Stimulated activated CD4-positive, alpha-beta T cell treated with anti-CD3 and anti-CD28 coated beads, TNF-alpha, amount 100 ng/mL, for 48 hours (primary cell): ENCODE measurements at places on chromosomes 3 and 15.
A peak's percentile ranks its signal among the peaks of the same experiment; 100 is the strongest.

DNA sequence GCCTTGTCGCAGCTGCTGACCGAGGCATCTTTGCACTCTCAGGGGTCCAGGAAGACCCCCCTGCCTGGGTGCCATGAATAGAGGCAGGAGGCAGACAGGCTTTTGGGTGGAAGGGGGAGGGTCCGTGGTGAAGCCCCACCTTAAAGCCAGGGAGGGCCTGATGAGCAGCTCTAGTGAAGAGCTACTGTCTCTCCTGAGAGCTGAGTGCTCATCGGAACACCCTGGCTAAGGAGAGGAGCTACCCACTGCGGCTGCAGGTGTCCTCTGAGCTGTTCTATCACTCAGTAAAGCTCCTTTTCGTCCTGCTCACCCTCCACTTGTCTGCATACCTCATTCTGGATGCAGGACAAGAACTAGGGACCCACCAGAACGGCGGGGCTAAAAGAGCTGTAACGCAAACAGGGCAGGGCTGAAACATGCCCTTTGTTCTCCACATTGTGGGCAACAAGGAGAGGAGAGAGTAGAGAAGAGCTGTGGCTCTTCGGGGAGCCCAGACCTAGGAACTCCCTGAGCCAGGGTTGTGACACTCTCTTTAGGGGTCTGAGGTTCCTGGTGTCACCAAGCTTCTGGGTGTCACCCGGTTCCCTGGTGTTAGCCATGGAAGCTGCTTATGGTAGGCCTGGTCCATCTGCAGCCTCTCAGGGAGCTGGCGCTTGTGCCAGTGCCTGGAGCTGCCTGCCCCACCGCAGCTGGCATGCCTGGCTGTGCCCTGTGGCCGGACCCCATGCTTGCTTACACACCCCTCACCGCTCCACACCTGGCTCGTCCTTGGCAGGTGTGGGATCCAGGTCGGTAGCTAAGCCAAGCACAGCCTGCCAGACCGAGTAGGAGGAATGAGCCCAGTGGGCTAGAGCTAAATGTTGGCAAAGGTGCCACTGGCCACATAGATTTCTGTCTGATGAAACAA lies 26.2 kb upstream of the TFG start:
- no peak for DNase-seq

- peak; percentile 73 for DNase-seq
Observed at GRCh38 chr3:72338942-72339669, 509.1 kb downstream of the SHQ1 start.

DNA sequence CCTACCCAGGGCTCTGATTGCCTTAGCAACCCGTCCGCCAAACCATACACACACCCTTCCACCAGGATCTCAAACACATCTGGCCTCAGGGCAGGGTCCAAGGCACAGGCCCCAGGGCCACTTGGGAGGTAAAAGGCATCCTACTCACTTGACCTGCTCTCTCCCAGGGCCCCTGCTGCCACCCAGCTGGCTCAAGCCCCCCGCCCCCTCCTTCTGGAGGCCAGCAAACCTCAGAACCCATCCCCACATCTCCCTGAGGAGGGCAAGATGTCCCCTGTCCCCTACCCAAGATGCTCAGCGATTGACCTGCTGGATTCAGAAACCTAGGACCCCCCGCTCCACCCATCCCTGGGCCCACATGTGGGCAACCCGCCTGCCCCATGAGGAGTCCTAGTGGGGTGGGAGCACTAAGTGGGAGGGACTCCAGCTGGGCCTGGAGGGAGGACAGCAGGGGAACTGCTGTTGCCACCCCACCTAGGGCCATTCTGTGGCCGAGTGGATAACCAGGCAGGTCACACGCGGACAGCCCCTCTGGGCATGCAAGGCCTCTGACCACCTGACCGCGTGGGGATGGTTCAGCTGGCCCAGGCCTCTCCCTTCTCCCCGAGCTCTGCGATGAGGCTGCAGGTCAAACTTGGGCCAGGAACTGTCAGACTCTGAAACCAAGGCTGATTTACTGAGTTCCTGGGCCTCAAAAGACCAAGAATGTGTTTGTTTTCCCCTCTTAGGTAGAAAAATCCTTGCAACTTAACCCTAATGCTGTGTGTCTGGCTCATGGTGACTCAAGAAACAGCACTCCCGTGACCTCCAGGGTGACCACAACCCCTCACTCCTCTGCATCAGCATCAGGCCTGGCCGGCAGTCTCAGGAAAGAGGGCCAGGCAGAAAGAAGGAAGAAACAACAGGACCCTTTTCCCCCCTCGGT lies 4.2 kb downstream of the MFGE8 start:
- DNase-seq = no peak

DNA sequence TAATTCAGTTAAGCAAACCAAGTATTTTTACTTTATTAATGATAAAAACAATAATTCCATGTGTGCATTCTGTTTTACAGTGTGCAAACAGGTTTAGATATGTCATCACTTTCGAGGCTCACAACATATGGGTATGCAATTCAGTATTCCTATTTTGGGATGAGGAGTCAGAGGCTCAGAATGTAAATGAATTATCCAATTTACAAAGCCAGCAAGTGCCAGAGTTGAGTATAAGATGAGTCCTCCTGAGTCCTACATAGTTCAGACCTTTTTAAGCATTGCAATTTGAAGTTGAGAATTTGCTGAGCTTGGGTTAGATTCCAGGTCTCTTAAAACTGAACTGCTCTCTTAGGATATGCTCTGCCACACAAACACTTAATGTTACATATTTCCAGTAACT lies 424.2 kb upstream of the ROBO2 start:
- no peak for DNase-seq

DNA sequence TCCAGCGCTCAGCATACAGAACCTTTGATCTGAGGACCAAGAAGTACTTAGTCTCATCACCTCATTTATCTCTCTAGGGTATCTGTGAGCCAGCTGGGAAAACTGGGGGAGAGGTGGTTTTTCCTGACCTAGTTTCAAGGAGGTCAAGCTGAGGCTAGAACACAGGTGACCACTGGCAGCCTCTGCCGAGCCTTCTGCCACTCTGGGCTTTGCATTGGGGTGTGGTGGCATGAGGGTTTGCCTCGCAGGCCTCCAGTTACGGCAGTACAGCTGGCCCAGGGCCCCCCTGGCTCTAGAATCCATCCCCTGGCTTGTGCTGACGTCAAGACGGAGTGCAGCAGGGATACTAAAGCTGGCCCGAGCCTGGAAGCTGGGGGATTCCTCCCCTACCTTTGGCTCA lies 34.7 kb upstream of the CDCP1 start:
- no peak for DNase-seq

DNA sequence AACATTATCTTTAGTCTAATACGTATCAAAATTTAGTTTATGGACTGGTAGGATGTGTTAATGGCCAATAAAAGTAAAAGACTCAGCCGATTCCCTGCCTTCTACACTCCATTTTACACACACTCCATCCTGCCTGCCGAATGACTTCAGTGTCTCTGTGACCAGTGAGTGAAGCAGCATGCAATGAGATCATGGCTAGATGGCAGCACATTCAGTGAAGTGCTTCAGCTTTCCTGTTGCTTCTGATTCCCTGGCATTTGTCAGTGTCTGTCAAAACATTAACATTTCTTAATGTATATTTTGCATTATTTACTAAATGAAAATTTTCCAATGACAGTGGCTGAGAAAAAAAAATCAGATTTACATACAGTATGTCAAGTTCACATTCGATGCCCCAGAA lies 412.0 kb downstream of the FHIT start:
- DNase-seq = no peak

DNA sequence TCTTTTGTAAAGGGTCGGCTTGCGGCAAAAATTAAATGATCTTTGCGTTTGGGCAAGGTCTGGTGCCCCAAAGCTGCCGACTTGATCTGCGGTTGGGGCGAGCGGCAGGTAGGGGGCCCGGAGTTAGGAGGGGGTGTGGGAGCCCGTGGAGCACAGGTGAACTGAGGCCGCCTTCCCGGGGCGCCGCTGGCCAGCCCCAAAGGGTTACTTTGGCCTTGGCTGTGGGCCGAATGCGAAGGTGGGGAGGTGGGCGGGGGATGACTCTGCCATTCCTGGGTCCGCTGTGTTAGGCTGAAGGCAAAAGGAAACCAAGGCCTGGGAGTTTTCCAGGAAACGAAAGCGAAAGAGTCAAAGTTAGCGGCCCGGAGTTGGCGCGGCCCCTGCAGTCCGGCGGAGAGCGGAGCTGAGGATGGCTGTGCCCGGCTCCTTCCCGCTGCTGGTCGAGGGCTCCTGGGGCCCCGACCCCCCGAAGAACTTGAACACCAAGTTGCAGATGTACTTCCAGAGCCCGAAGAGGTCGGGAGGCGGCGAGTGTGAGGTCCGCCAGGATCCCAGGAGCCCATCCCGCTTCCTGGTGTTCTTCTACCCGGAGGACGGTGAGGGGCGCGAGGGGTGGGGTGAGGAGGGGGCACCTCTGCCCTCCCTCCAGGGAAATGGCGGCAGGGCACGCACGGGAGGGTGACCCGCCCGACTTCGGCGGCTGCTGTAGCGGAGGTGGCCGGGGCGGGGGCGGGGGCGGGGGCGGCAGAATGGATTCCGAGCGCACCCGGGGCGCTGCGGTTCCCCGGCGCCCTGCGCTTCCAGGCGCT lies at the start of gene PARP14:
TSS of gene PARP14 (plus strand) at position 365 of the 809 bp plus-strand sequence. CDS start at position 410, 45 bp downstream.
- peak; percentile 33 for DNase-seq
